ENCODE measurements at places on chromosomes 6 and 20. TPM values are rescaled to one million over a fixed set of nuclear protein-coding genes. Genes with fewer than 3 reads are reported as not detected.
A peak's percentile ranks its signal among the peaks of the same experiment; 100 is the strongest.

DNA sequence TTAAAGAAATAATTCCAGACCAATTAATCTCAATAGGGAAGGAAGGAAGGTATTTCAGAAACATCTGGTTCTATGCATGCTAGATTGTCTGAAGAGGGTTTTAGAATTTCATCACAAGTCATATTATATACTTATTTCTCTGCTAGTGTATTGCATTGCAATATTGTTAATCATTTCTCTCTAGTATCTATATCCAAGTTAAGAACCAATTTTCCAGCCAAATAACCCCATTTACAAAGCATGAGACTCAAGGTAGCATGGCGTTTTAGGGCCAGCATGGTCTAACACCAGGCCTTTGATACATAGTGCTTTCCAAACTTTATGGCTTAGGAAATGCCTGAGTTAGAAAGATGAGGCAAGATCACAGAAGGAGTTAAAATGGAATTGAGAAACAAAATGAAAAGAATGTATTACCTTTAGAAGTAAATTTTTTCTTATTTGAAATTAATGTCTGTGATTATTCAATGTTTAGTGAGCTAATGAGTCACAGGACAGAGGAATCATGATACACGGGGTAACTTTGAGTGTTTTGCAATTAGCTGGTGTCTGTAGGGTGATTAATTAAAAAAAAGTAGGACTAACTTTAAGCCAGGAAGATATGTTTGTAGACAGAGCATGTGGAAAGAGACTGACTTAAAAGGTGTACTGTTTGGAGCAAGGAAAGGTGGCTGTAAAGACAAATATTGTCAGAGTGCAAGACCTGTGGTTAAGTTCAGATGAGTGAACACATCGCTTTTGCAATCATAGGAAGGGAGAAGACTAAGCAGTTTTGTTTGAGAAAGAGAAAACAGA, 1006.2 kb upstream of the CITED2 start:
- peaks cover 4% of the 10 kb centered on the region for H3K4me1 ChIP-seq
- H3K27ac ChIP-seq = peak overlapping the region; percentile 9
- peaks cover 4% of the 10 kb centered on the region for H3K36me3 ChIP-seq
- H3K27me3 ChIP-seq = no peaks in the 10 kb centered on the region
- DNase-seq = no peak
- H3K4me3 ChIP-seq = no peak overlapping the region

DNA sequence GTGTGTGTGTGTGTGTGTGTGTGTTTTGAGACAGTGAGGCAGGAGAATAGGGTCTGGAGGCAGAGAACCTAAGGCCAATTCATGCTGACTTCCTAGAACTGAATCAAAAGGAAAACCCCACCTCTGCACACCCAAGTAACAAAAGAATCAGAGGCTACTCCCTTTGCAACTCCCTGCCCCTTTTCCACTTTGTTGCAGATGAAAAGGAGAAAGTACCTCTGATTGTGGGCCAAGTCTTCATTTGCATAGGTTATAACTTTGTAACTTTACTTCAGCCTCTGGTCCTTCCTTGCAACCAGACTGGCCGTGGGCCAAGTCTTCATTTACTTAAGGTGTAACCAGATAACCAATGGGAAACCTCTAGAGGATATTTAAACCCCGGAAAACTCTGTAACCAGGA, 168.8 kb downstream of the EYA2 start:
- no peak for DNase-seq
- H3K36me3 ChIP-seq = peaks cover 3% of the 10 kb centered on the region
- H3K4me3 ChIP-seq = no peak overlapping the region

GRCh38 chr6:85005494-85005893, 241.1 kb upstream of the TBX18 start:
- H3K4me3 ChIP-seq = no peak overlapping the region
- H3K36me3 ChIP-seq = no peaks in the 10 kb centered on the region
- H3K4me1 ChIP-seq = no peaks in the 10 kb centered on the region
- H3K27me3 ChIP-seq = no peaks in the 10 kb centered on the region
- no peak for DNase-seq

GRCh38 chr6:118371955-118372354, 176.1 kb upstream of the PLN start:
- H3K27me3 ChIP-seq = no peaks in the 10 kb centered on the region
- no peaks in the 10 kb centered on the region for H3K4me1 ChIP-seq
- H3K27ac ChIP-seq = no peak overlapping the region

DNA sequence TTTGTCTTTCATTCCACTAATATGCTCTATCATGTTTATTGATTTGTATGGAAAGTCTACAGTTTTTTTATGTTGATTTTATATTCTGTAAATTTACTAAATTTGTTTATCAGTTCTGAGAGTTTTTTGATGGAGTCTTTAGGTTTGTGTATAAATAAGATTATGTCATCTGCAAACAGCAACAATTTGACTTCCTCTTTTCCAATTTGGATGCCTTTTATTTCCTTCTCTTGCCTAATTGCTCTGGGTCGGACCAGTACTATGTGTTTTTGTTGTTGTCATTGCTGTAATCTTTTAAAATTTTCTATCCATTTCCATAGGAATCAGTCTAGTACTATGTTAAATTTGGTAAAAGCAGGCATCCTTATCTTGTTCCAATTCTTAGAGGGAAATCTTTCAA, 31.5 kb upstream of the POLR1H start:
- H3K27me3 ChIP-seq = no peaks in the 10 kb centered on the region
- H3K4me1 ChIP-seq = peaks cover 3% of the 10 kb centered on the region
- no peak overlapping the region for H3K4me3 ChIP-seq
- no peak for DNase-seq

DNA sequence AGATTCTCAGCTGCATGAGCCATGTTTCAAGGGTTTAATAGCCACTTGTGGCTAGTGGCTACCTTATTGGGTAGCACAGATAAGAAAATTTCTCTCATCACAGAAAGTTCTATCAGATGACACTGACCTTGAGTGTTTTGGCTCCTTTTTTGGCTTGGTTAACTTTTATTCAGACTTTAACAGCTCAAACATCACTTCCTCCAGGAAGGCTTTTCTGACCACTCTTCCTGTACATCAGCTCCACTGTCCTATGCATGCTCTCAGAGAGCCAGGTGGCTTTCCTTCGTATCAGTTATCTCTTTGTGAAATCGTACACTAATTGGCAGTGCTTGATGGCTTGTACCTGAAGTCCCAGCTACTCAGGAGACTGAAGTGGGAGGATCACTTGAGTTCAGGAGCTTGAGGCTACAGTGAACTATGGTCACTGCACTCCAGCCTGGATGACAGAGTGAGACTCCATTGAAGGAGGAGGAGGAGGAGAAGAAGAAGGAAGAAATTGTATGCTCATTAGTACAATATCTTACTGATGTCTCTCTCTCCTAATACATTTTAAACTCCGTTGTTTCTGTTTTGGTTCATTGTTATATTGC, 10.7 kb downstream of the MAFB start:
- H3K27ac ChIP-seq = no peak overlapping the region
- peaks cover 66% of the 10 kb centered on the region for H3K27me3 ChIP-seq

- H3K27ac ChIP-seq = no peak overlapping the region
- H3K36me3 ChIP-seq = no peaks in the 10 kb centered on the region
- H3K4me3 ChIP-seq = no peak overlapping the region
- no peaks in the 10 kb centered on the region for H3K27me3 ChIP-seq
- no peak for DNase-seq
Observed at GRCh38 chr20:41218466-41218865, 81.1 kb downstream of the PLCG1 start.

- no peak overlapping the region for H3K27ac ChIP-seq
- H3K4me1 ChIP-seq = peaks cover 15% of the 10 kb centered on the region
- H3K27me3 ChIP-seq = peaks cover 86% of the 10 kb centered on the region
Observed at GRCh38 chr20:56634307-56634706, 5.2 kb downstream of the TFAP2C start.

DNA sequence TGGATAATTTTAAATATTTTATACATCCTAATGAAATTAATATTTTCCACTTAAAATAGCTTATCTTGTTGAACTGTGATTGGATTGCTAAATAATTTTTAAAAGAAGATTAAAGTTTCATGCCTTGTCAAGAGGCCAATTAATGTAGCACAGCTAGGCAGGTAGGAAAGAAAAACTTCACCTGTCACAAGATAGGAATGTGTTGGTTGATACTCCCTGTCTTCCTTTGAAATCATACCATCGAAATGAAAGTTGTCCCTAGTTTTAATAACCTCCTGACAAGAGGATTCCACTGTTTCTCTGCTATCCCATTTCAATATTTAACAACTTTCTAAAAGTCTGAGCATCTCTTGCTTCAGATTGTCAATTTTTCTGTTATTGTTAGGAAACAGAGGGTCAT, 80.8 kb downstream of the BMP6 start:
- peaks cover 26% of the 10 kb centered on the region for H3K27me3 ChIP-seq
- no peaks in the 10 kb centered on the region for H3K4me1 ChIP-seq
- H3K4me3 ChIP-seq = no peak overlapping the region
- no peaks in the 10 kb centered on the region for H3K36me3 ChIP-seq
- no peak overlapping the region for H3K27ac ChIP-seq

- H3K36me3 ChIP-seq = no peaks in the 10 kb centered on the region
- no peak overlapping the region for H3K27ac ChIP-seq
Observed at GRCh38 chr6:3569816-3570215, 113.0 kb upstream of the SLC22A23 start.

GRCh38 chr20:48826883-48827771, 672 bp downstream of the PREX1 start:
- DNase-seq = no peak
- H3K27me3 ChIP-seq = peaks cover 67% of the 10 kb centered on the region
- H3K27ac ChIP-seq = peak overlapping the region; percentile 87
- H3K4me3 ChIP-seq = peak overlapping the region; percentile 83
- no peaks in the 10 kb centered on the region for H3K36me3 ChIP-seq

DNA sequence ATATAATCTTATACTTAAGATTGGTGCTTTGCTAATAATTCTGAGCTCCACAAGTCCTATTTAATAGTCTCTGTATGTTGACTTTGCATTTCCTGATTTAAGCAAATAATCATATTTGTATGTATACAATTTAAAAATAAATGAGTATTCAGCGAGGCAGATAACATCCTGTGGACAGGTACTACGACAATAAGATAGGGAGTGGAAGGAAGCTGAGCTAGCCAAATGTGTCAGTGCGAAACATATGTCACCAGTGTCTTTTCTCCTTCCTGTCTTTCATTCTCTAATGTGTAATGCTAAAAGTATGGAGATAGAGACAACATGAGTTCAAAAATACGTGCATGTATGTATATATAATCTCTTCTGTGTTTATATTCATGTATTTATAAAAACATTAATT, 359.6 kb upstream of the KCNQ5 start:
- H3K4me1 ChIP-seq = no peaks in the 10 kb centered on the region
- no peak overlapping the region for H3K27ac ChIP-seq
- H3K27me3 ChIP-seq = no peaks in the 10 kb centered on the region
- H3K4me3 ChIP-seq = no peak overlapping the region
- no peaks in the 10 kb centered on the region for H3K36me3 ChIP-seq
- no peak for DNase-seq

- H3K27me3 ChIP-seq = no peaks in the 10 kb centered on the region
- DNase-seq = peak; percentile 62
- peak overlapping the region; percentile 96 for H3K27ac ChIP-seq
- peak overlapping the region; percentile 77 for H3K4me3 ChIP-seq
- peaks cover 7% of the 10 kb centered on the region for H3K4me1 ChIP-seq
Observed at GRCh38 chr6:27650620-27651370, 177.9 kb upstream of the ZNF184 start.

DNA sequence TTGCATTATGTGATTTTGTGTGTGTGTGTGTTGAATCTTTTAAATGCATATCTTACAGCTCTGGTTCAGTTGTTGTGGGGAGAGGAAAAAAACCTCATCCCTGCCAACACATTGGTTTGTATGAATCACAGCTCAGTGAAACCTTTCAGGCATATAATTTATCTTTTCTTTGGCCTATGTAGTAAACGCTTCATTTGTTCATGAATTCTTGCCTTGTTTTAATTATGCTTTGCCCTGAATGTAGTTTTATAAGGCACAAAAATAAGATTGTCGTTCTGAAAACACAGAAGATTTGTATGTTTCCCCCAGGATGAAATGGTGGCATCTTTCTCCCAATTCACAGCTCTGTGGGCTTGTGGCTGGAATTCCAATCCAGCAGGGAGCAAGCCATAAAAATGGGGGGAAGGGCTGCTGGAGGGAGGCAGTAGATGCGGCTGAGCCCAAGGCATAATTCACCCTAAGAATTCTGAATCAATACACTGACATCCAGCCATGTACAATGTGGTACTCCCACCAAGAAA, 45.1 kb downstream of the BCAS1 start:
- H3K4me3 ChIP-seq = no peak overlapping the region
- no peaks in the 10 kb centered on the region for H3K36me3 ChIP-seq
- no peak for DNase-seq
- H3K4me1 ChIP-seq = peaks cover 2% of the 10 kb centered on the region
- no peak overlapping the region for H3K27ac ChIP-seq
- H3K27me3 ChIP-seq = peaks cover under 1% of the 10 kb centered on the region

GRCh38 chr20:45626540-45626939, 3.0 kb upstream of the WFDC10A start:
- H3K27ac ChIP-seq = no peak overlapping the region
- no peak for DNase-seq
- H3K27me3 ChIP-seq = peaks cover 7% of the 10 kb centered on the region
- peaks cover 12% of the 10 kb centered on the region for H3K4me1 ChIP-seq
- no peak overlapping the region for H3K4me3 ChIP-seq

GRCh38 chr6:149461670-149462069, 23.1 kb downstream of the ZC3H12D start:
- H3K4me1 ChIP-seq = no peaks in the 10 kb centered on the region
- peaks cover 11% of the 10 kb centered on the region for H3K27me3 ChIP-seq
- DNase-seq = no peak
- no peaks in the 10 kb centered on the region for H3K36me3 ChIP-seq

GRCh38 chr20:52461582-52461981, 270.0 kb upstream of the ZFP64 start:
- no peaks in the 10 kb centered on the region for H3K36me3 ChIP-seq
- no peak overlapping the region for H3K27ac ChIP-seq
- no peaks in the 10 kb centered on the region for H3K4me1 ChIP-seq
- no peak for DNase-seq
- no peak overlapping the region for H3K4me3 ChIP-seq

- H3K36me3 ChIP-seq = no peaks in the 10 kb centered on the region
- H3K27me3 ChIP-seq = no peaks in the 10 kb centered on the region
- no peak overlapping the region for H3K27ac ChIP-seq
- H3K4me3 ChIP-seq = no peak overlapping the region
- no peak for DNase-seq
Observed at GRCh38 chr20:40997116-40997515, 31.5 kb upstream of the TOP1 start.

DNA sequence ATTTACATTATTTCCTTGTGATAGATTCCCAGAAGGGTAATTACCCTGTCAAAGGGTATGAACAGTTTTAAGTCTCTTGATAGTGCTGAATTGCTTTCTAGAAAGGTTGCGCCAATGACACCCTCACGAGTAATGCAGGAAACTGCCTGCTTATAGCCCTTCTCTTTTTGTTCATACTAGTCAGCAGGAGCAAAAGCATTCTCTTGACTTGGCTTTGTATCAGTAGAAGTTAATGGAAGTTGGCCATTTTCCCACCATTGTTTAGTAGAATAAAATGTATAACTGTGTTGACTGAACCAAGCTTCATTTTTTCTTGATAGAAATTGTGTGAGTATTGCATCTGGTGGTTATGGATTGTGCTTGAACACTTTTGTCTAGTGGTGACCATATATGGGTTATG, 100.1 kb downstream of the FARS2 start:
- H3K4me3 ChIP-seq = no peak overlapping the region
- peaks cover 4% of the 10 kb centered on the region for H3K4me1 ChIP-seq
- H3K36me3 ChIP-seq = no peaks in the 10 kb centered on the region
- DNase-seq = no peak
- H3K27ac ChIP-seq = no peak overlapping the region
- no peaks in the 10 kb centered on the region for H3K27me3 ChIP-seq

The ZNF292 gene
- total RNA-seq = 67.9 TPM

The FOXA2 gene
- 124 TPM for total RNA-seq

The SLPI gene
- total RNA-seq = not detected

The ZNF831 gene
- total RNA-seq = not detected

The MOXD1 gene
- total RNA-seq = 8.9 TPM

The SRSF12 gene
- 22.2 TPM for total RNA-seq

The KHDC3L gene
- not detected for total RNA-seq

The TREM2 gene
- total RNA-seq = not detected

The ISM1 gene
- total RNA-seq = 0.36 TPM

The RFX6 gene
- 28.7 TPM for total RNA-seq
